ENCODE measurements at places on chromosomes 2 and 18. TPM values are rescaled to one million over a fixed set of nuclear protein-coding genes. Genes with fewer than 3 reads are reported as not detected.

DNA sequence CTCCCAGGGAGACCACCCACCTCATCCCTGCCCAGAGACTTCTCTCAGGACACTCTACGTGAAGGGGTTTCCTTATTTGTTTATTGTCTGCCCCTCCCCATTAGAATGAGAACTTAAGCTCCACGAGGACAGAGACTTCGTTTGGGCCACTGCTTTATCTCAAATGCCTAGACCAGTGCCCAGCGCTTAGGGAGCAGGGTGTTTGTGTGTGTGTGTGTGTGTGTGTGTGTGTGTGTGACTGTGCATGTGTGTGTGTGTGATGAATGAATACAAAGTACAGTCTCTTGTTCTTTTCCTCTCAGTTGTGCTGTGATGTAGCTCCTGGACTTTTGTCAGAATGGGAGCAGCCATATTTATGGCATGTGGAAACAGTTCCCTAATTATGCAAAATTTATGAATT, 34.4 kb upstream of the CABYR start:
- DNase-seq, result no peak

DNA sequence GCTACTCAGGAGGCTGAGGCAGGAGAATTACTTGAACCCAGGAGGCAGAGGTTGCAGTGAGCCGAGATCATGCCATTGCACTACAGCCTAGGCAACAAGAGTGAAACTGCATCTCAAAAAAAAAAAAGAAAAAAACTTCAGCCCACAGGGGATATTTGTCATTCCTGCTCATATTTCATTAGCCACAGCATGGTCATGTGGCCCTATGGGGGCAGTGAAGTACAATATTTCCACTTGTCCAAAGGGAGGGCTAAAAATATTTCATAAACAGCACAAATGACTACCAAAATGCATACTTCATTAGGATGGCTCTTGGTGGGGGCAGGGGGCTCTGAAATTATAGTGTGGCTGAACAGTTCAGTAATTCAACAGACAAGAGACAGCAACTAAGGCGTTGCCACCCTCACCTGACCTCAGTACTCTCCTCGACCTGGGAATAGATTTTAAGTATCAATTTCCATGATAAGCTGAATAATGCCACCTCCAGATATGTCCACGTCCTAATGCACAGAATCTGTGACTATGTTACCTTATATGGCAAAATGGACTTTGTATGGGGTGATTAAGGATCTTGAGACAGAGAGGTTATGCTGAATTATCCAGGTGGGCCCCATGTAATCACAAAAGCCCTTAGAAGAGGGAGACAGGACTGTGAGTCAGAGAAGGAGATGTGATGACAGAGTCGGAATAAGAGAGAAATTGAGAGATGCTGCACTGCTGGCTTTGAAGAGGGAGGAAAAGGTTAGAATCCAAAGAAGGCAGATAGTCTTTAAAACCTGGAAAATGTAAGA, 158.2 kb upstream of the CRIM1 start:
- DNase-seq, result no peak

DNA sequence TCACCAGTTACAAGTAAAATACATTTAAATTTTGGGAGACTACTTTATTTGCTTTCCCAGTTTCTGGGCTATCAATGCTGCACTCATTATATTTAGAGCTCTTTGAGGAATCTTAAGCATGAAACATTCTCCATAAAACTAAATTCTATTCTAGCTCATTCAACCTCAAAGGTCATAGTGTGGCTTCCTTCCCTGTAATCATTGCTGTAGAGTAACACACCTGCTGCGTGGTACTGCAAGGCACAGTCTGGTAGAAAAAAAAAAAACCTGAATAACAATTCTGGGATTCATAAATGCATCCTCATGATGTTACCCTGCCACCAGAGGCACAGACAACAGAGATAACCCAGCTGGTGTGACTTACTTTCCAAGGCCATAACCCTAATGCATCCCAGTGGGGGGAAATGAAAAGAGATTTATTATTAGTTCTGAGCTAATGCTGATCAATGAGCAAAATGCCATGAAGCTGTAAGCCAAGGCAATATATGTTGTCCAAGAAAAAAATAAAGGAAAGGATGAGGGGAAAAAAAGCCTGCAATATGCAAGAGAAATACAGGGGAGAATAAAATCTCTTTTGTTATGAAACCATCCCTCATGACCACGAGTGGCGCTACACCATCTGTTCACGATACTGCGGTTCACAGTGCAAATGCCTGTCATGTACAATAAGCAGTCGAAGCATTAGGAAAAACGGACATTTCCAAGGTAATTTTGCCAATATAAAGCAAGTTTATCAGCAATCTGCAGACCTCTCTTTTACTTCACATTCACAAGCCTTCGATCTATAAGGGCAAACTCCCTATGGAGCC, 1481.6 kb upstream of the PIK3C3 start:
- DNase-seq, result no peak

DNA sequence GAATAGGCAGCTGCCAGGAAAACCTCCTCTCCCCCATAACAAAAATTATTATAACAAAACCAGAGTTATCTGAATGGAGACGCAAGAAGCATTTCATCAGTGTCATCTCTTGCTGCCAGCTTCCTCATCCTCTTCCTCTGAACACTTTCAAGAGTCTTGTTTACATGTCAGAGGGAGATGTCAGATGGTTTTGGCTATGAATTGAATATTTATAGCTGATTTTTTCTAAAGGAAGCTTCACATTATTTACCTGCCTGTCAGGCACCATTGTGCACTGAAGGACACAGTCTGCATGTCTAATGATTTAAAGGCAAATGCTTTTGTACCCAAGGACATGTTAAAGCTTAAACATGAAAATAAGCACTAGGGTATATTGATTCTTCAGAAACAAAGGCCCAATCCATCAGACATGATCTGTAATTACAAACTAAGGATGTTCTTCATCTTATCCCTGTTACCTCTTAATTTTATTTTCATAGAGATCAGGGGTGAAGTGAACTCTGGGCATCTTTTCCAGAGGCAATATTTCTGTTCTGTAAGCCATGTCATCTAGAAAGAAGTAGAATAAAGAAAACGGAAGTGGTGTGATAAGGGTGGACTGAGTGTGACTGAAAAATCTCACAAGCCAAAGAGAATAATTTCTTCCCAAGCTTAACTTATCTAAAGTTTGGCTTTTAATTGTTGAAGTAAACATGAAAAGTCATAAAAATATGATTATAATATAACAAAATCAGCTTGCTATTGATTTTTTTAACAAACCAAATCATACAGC, 168.7 kb downstream of the ANKRD44 start:
- no peak for DNase-seq

The STPG4 gene
- 0.35 TPM for polyA plus RNA-seq

The C2orf74 gene
- polyA plus RNA-seq, result 32.2 TPM

The C1QL2 gene
- not detected for polyA plus RNA-seq

The TMEM198 gene
- 2.9 TPM for polyA plus RNA-seq
